ENCODE measurements at places on chromosomes 12 and 14.

DNA sequence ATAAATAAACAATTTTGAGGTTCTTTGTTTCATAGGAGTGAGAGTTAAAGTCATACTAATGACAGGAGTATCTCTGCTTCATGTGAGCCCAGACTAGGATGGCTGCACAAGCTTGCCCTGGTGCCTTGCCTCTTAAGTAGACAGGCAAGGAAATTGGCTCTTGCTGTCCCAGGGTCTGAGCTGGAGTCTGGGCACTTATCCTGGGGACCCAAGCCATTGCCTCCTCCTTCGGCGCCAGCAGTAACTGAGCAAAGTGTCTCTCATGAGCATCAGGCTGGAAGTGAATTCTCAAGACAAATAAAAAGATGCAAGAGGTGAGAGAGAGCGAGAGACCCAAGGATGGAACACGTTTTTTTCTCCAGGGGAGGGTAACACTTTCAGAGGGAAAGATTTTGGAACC is 6.9 kb upstream of the FBXW8 start:
- DNase-seq = no peak

DNA sequence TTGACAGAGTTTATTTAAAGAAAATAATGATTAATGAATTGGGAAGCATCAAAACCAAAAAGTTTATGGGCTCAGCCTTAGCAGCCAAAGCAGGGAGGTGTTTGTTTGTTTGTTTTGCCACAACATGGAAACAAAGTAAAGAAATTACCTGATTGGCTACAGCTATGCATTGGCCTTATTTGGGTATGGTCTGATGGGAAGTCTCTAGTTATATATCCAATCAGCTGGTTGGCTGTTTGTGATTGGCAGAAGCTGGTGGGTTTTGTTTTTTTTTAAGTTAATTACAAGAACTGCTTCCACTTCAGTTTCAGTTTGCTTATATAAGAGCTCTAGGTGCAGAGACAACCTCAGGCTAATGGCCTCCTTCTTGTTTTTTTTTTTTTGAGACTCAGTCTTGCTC is 4.6 kb upstream of the LEMD3 start:
- DNase-seq = no peak

GRCh38 chr14:104685216-104685997 is 4.0 kb upstream of the INF2 start:
- no peak for DNase-seq

DNA sequence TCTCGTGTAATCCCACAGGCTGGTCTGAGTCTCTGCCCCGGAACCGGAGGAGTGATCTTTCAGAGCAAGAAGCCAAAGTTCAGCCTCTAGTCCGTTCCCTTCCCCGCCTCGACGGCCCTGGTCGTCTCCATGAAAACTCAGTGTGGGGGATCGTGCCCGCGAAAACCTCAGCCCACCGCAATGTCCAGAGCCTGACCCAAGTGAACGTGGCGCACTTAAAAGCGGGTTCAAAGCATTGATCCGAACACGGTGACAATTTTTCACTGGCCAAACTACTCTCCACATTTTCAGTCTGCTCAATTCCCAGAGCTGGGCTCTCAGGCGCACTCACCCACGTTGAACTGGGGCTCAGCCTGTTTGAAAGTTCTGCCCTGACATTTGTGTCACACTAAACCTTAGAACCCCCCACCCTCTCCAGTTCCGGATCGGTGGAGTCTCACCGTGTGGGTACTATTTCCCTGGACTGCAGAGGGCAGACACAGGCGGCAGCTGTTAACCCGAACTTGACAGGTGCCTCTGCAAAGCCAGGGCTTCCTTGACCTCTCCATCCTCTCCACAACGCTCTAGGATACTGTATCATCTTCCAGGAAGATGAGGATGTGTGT is 886 bp upstream of the PRICKLE1 start:
- no peak for DNase-seq

GRCh38 chr12:24728366-24728765 is 220.5 kb downstream of the BCAT1 start:
- no peak for DNase-seq

- no peak for DNase-seq
Measured at GRCh38 chr14:95137164-95137803, 20.0 kb downstream of the DICER1 start.

DNA sequence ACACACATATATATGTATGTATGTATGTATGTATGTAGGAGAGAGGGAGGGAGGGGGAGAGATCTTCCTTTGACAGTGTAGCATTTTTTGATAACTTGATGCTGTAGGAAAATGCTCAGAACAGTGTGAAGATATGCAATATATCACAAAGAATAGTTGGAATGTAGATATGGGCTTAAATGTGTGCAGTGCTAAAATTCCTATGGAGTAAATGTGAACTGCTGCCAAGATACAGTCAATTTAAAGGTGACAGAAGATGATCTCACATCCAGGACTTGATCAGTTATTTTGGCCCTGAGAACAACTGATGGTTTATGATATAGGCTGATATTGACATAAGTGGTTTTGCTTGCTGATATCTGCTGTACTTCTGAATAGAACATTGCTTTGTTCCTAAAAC is 84.2 kb downstream of the DAAM1 start:
- DNase-seq = no peak

GRCh38 chr12:45217846-45218245 is 2.0 kb downstream of the ANO6 start:
- DNase-seq = no peak

GRCh38 chr14:64035143-64035542 is 182.3 kb downstream of the SYNE2 start:
- DNase-seq = no peak

DNA sequence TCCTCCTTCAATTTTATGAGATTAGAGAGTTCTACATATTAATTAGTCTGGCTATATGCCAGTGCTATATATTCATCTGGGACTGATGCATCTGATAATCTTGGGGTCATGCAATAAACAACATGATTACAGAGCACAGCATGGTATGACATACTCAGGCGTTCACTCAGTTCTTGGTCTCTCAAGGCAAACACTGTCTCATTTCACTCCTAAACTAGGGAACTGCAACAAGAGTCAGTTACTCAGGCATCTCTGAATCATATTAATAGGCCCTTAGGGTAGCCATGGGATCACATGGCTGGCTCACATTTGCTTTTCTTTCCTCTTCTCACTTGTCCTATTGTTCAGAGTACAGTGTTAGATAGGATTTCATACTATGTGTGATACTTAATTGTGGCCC is 91.8 kb upstream of the TMEM260 start:
- DNase-seq = no peak

GRCh38 chr12:38137716-38138115 is 178.9 kb upstream of the ALG10B start:
- no peak for DNase-seq

DNA sequence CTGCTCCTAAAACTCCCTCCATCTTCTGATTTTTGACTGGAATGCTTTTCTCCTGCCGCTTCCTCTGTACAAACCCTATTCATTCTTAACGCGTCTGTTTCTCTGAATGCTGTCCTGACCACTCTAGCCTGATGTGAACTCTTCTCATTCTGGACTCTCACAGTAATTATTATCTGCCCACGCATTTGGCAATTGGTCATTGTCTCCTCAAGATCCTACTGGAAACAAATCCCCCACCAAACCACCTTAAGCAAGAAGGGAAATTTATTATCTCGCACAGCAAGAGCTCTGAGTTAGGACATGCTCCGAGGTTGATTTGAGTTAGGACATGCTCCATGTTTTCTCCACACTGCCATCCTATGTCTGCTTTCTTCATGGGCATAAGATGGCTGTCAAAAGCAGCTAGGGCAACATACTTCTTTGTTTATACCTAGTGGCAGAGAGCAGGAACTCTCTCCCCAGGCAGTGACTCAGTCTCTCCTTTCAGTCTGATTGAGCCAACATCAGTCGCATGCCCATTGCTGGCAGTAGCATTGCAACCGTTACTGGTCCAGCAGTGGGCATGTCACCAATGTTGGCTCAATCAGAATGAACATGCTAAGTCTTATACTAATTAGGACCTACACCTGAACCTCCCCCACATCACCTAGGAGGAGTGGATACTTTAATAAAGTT is 102.2 kb downstream of the SSPN start:
- DNase-seq = no peak

- DNase-seq = no peak
Measured at GRCh38 chr12:98830657-98831056, 185.6 kb downstream of the APAF1 start.

GRCh38 chr12:125124320-125124966 is 59.2 kb downstream of the AACS start:
- no peak for DNase-seq
